ENCODE measurements at places on chromosomes 1 and 21.

GRCh38 chr21:42523211-42523610 lies 9.6 kb downstream of the SLC37A1 start:
- no peak for DNase-seq

DNA sequence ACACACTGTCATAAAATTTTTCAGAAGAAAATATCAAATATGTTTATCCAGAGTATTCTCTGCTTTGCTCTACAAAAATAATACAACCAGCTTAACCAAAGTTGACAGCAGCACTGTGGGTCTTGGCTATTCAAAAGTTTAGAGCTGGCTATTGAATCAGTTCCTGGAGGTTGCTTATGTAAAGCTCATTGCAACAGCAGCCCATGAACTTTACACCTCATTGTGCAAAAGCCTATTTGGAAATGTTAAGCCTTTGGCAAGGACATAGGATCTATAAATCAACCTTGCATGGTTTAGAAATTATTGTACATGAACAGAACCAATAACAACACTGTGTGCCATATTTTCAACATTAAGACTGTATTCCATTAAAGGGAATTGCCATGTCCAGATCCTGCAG lies 714.9 kb downstream of the ADGRL2 start:
- no peak for DNase-seq

GRCh38 chr1:81551946-81552345 lies 248.8 kb upstream of the ADGRL2 start:
- no peak for DNase-seq

DNA sequence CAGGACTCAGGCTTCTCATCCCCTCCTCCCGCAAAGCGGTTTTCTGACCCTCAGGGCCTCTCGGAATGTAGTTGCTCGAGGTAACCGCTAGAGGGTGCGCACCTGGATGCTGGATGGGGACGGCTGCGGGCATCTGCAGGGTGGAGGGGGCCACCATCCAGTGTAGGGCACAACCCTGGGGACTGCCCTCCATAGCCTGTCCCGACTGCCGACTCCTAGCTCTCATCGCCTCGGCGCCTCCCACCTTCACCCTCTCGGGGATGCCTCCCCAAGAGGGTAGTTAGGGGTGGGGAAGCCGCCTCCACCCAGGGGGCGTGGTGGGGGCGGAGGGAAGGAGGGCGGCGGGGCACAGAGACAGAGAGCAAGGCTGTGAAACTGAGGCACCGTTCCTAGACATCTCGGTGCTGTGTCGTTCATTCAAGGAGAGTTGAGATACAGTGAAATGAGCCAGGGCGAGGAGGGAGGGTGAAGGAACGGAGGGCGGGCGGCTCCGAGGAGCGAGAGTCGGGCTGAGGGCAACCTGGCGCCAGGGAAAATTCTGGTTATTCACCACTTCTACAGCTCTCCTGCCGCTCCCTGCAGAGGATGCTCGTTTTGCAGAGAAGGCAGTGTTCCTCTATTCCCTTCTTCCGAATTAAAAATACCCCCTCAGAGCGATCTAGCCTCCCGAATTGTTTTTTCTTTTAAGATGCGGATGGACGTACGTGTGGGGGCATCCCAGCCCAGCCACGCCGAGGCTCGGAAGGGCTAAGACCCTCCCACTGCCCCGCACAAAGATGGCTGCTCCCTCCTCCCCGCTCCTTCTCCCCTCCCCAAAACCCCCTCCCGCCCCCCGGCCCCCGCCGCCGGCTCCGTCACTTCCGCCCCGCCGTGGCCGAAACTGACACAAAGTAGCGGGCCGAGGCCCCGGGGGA lies at the start of gene ATP8B2:
TSS of gene ATP8B2 (plus strand) at position 857 of the 914 bp plus-strand sequence. CDS start 2,617 bp downstream, outside the sequence.
- DNase-seq, result peak; percentile 69

GRCh38 chr1:3352952-3353331 lies 101.5 kb upstream of the ARHGEF16 start:
- DNase-seq, result no peak

All from T-helper 1 cell (primary cell).